CD8-positive, alpha-beta memory T cell (primary cell): ENCODE measurements at places on chromosomes 5 and 9. TPM values are rescaled to one million over a fixed set of nuclear protein-coding genes. Genes with fewer than 3 reads are reported as not detected.

GRCh38 chr9:18799428-18799827 lies 233.6 kb downstream of the SAXO1 start:
- no peak overlapping the region for H3K27ac ChIP-seq
- no peaks in the 10 kb centered on the region for H3K27me3 ChIP-seq
- no peak overlapping the region for H3K4me3 ChIP-seq
- DNase-seq = no peak
- H3K36me3 ChIP-seq = no peaks in the 10 kb centered on the region

DNA sequence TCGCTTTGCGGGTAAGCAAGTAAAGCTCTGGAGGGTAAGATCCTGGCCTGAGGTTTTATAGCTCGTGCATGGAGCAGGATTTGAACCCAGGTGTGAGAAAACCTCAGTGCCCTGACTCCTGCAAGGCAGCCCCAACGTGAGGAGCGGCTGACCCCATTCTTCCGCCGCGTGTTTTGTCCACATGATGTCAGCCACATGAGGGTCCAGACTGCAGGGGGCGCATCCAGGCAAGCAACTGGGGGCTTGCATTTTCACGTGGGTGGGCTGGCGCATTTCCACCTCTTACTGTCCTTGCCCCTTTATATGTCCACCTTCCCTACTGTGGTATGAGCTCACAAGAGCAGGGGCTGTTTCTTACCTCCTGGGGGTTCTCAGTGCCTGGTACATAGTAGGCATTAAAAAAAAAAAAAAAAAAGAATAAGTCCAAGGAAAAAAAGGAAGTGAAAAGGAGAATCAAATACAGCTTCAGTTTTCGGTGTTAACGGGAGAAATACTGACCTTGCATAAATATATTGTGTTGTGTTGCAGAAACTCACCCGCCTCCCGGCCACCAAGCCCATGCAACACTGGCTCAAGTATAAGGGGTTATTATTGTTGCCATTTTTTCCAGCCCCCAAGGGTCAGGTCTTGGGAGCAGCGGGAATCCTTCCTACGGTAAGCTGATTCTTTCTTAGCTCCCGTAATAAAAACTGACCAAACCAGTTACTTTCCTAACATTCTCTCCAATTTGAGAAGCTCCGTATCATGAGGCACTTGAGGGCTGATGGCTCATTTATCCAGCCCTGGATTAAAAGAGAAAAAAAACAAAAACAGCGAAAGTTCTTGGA lies 15.0 kb downstream of the TLX3 start:
- no peak overlapping the region for H3K27ac ChIP-seq
- H3K4me3 ChIP-seq = no peak overlapping the region
- no peak for DNase-seq
- peaks cover 5% of the 10 kb centered on the region for H3K27me3 ChIP-seq

- H3K4me3 ChIP-seq = peak overlapping the region; percentile 82
- no peak for DNase-seq
- peaks cover 50% of the 10 kb centered on the region for H3K4me1 ChIP-seq
Observed at GRCh38 chr5:62306323-62306895, 403 bp downstream of the KIF2A start.

DNA sequence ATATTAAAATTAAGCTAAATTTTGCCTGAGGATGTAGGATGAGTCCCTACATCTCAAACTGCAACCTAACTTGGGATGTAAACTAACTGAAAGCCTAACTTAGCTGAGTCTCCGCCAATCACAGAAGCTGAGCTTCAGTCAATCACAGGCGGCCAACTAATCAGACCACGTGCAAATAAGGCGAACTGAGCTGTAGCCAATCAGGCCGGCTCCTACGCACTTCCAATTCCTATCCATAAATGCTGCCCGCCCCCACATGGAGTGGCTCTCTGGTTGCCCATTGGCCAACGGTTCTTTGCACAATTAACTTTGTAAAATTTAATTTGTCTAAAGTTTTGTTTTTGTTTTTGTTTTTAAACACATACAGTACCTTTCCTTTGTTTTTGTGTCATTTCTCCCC lies 13.9 kb upstream of the GPX8 start:
- no peak overlapping the region for H3K27ac ChIP-seq
- H3K27me3 ChIP-seq = no peaks in the 10 kb centered on the region
- H3K4me1 ChIP-seq = peaks cover 19% of the 10 kb centered on the region

GRCh38 chr5:61732369-61732768 lies 400.3 kb downstream of the ZSWIM6 start:
- no peak for DNase-seq
- H3K36me3 ChIP-seq = no peaks in the 10 kb centered on the region
- no peak overlapping the region for H3K4me3 ChIP-seq
- no peaks in the 10 kb centered on the region for H3K27me3 ChIP-seq
- no peaks in the 10 kb centered on the region for H3K4me1 ChIP-seq

DNA sequence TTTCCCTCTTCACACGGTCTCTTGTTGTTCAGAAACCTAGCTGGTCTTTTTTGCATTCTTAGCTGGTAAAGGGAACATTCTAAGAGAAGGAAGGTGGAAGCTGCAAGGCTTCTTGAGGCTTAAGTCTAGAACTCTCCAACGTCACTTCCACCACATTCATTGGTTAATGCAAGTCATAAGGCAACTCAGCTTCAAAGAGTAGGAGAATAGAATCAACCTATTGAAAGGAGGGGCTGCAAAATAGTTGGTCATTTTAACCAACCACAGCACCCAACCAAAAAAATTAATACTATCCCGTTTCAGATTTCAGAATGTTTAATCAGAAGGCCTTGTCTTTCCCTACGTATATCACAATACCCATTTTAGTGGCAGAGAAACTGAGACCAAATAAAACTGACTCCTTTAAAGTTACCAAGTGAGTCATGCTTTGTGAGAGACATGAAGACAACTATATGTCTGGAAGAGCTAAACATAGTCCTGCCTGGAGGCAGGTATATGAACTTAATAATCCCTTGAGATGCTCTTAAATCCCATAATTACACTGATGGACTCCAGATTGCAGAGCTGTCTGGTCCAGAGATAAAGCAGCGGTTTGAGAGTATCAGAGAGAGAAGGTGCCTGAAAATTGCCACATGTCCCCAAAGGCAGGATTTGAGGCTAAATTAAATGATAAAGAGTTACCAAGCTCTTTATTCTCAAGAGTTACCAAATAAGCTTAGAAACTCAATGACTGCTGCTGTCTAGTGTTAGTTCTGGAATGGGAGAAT lies 14.4 kb downstream of the DOCK8 start:
- H3K27me3 ChIP-seq = no peaks in the 10 kb centered on the region
- H3K36me3 ChIP-seq = no peaks in the 10 kb centered on the region
- H3K27ac ChIP-seq = no peak overlapping the region

DNA sequence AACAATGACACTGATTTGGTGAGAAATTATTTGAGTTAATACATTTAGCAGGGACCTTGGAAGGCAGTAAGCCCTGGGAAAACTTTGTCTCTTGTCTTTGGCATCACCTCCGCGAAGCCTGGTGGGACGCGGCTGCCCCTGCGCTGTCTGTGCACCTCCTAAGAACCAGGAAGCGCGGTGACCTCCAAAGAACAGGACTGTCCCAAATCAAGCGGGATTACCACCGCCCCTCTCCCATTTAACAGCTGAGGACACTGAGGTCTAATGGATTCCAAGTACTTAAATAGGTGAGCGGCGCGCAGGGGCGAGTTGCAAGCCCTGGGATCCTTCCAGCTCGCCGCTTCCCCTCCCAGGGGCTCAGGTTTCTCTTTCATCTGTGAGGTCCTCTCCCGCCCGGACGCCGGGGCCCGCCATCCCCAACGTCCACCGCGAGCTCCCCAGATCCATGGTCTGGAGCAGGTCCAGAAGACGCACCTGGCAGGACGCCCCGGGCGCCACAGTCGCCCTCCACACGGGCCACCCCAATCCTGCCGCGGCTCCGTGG lies 432 bp downstream of the STARD4 start:
- no peak for DNase-seq
- peak overlapping the region; percentile 87 for H3K27ac ChIP-seq
- no peaks in the 10 kb centered on the region for H3K36me3 ChIP-seq
- H3K4me3 ChIP-seq = peak overlapping the region; percentile 70
- no peaks in the 10 kb centered on the region for H3K27me3 ChIP-seq

- no peaks in the 10 kb centered on the region for H3K36me3 ChIP-seq
- H3K4me3 ChIP-seq = peak overlapping the region; percentile 81
- H3K27me3 ChIP-seq = no peaks in the 10 kb centered on the region
- H3K4me1 ChIP-seq = peaks cover 18% of the 10 kb centered on the region
Observed at GRCh38 chr5:157574456-157575380, 857 bp downstream of the ADAM19 start.

- no peak overlapping the region for H3K27ac ChIP-seq
- H3K4me1 ChIP-seq = no peaks in the 10 kb centered on the region
- no peak for DNase-seq
- H3K27me3 ChIP-seq = no peaks in the 10 kb centered on the region
Observed at GRCh38 chr9:100689635-100690034, 111.8 kb downstream of the CAVIN4 start.

- H3K27me3 ChIP-seq = no peaks in the 10 kb centered on the region
- no peak overlapping the region for H3K4me3 ChIP-seq
- no peak for DNase-seq
- no peaks in the 10 kb centered on the region for H3K4me1 ChIP-seq
- H3K27ac ChIP-seq = no peak overlapping the region
- H3K36me3 ChIP-seq = no peaks in the 10 kb centered on the region
Observed at GRCh38 chr5:119048246-119048645, 22.6 kb upstream of the DMXL1 start.

NR2F1-AS1 gene
- not detected for total RNA-seq

IFNA2 gene
- not detected for total RNA-seq

MAMDC2 gene
- total RNA-seq = not detected
